NCI-H774 (cell line): ENCODE measurements at places on chromosomes 2 and 18.

DNA sequence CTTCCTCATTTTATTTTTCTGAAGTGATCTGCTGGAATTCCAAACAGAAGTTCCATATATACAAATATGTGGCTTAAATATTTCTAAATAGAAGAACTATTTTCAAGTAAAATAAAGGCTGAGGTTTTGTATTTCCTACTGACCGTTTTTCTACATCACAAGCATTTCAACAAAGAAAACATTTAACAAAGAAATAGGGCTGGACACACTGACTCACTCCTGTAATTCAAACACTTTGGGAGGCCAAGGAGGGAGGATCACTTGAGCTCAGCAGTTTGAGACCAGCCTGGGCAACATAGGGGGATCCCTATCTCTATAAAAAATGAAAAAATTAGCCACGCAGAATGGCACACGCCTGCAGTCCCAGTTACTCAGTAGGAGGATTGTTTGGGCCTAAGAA lies 44.6 kb downstream of the TANK start:
- DNase-seq: no peak

- no peak for DNase-seq
Measured at GRCh38 chr2:28185891-28186290, 206.8 kb upstream of the FOSL2 start.

DNA sequence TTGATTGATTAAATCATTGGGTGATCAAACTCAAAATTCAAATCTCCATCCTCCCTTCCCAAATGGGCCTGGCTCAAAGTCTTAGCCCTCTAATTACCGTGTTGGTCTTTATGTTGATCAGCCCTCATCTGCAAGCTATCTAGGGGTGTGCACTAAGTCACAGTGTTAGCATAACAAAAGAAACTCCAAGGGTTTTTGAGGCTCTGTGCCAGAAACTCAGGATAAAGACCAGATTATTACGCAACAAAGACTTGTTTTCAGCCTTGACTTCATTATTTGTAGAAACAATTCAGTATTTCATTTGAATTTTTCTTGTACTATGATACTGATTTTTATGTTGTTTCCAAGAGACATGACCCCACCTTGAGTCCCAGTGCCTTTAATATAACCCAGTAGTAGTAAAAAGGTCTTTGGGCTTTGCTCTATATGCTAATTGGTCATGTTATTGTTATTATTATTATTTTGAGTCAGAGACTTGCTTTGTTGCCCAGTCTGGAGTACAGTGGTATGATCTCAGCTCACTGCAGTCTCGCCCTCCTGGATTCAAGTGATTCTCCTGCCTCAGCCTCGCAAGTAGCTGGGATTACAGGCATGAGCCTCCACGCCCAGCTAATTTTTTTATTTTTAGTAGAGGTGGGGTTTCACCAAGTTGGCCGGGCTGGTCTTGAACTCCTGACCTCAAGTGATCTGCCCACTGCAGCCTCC lies 13.9 kb downstream of the PSMD14 start:
- no peak for DNase-seq

DNA sequence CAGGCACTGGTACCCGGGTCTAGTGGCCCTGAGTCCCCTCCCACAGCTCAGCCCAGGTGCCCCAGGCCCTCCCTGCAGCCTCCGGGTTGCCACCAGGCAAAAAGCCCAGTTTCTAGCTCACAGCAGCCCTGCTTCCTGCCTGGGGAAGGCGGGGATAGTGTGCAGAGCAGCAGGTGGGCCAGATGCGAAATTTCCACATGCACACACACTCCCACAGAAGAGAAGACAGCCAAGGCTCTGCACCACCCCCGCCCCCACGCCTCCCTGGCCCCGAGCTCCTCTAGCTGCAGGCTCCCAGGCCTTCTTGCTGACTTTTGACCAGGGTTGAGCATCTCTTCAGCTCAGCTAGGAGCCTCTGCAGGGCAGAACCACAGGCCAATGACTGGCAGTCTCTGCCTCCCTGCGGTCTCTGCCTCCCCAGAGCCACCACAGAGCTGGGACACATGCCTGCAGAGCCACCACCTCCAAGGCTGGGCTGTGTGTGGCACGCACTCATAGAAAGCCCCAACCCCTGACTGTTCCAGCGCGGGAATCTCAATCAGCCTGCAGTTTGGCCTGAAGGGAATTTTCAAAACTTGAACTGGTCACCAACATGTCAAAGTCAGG lies 7.2 kb downstream of the SLC66A2 start:
- DNase-seq: no peak

DNA sequence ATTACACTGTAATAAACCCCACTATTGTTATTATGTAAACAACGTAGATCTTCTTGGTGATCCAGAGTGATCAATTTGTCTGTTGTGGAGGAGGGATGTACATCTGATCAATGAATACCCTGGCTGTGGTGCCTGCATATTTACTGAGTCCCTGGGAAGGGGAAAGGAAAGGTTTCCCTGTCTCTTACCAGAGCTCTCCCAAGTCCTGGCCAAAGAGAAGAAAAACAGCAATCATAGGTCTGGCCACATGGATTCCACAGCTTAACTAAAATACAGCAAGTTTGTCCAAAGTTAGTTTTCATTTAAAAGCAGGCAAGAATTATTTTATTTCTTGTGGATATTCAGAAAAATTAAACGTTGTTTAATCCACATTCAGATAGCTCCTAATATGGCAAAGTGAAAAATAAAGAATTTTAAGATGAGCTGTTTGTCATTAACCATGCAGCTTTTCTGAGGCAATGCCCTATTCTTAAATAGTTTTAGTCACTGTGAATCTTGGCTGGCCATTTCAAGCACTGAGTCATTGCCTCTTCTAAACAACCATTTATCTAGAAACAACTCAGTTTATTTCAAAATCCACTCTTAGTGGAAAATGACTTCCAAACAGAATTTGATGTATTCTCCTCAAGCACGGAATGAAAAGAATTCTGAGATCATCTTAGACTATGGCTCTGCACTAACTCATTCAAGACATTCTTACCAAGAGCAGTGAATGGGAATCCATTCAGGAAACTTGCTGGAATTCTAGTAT lies 1004.4 kb upstream of the CDH2 start:
- DNase-seq: no peak

DNA sequence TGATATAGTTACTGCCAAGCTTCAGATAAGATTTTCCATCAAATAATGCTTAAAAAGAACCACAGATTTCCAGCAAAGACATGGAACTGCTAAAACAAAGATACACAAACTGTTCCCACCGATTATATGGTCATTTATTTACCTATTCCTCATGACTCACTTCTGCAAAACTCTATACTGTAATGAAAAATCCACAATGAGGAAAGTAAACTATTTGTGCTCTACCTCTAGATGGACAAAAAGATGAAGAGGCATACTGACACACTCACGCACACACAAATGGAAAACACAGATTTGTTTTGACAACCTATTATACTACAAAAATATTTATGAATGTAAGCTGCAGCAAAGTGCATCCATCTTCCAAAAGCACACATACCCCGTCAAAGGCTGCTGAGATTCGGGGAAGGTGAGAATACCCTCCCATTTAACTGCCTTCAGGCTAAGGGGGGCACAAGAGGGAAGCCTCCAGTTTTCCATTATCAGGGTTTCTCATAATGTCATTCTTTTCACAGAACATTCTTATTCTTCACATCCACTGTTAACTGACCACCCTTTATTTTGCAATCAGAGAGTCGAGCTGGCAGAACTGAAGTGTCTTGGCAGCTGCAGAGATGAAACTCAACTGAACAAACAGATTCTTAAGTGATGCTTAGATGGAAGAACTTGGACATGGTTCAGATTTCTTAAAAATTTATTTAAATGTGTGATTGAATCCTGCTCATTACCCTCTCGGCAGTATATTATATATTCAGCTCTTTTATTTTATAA lies 115.9 kb upstream of the TANK start:
- no peak for DNase-seq

DNA sequence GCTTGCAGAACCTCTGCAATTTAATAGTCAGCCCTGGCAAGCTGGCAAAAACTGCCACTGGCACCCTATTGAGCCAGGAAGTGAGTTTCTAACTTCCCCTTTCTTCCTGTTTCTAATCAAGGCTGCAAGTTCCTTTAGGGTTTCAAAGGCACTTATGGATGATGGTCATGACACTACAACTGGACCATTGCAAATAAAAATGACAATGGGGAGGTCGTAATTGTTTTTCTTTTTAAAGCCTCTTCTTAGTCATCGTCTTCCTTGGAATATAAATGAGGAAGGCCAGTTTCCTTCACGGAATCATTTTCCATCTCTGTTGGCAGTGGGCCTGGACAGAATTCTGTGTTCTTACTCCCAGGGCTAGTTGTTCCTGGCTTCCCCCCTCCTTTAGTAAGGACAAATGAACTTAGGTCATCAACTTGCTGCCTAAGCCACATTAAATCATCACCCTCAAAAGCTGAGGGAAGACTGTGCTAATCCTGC lies 35.8 kb downstream of the SH3RF3 start:
- DNase-seq: no peak

GRCh38 chr2:235765181-235765820 lies 271.5 kb downstream of the AGAP1 start:
- no peak for DNase-seq

DNA sequence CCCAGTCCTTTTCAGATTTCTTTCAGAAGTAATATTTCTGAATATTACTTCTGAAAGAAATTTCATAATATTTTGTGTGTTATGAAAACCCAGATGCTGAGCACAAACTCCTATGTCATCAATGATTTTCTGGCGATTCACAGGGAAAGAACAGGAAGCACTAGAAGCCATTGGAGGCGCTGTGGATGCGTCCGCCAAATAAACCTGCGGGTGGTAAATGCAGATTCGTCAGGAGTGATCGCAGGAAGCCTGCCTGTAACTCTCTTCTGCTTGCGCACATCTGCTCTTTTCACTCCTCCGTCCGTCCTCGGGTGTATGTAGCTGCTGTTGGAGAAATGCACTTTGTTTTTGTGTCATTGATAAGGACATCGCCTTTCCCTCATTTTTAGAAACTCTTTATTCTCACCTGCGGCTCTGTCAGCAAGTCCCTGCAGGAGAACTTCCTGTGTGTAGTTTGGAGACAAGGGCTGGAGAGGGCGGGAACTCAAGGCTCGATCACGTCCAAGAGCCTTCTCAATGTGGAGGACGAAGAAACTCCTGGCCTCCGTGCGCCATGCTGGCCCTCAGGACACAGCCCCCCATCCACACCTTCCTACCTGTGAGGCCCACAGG lies 483.8 kb downstream of the GALR1 start:
- peak; percentile 5 for DNase-seq

- no peak for DNase-seq
Measured at GRCh38 chr2:218329027-218329825, 27.4 kb upstream of the CATIP start.

- no peak for DNase-seq
Measured at GRCh38 chr2:240876475-240877251, 8.0 kb downstream of the AGXT start.

DNA sequence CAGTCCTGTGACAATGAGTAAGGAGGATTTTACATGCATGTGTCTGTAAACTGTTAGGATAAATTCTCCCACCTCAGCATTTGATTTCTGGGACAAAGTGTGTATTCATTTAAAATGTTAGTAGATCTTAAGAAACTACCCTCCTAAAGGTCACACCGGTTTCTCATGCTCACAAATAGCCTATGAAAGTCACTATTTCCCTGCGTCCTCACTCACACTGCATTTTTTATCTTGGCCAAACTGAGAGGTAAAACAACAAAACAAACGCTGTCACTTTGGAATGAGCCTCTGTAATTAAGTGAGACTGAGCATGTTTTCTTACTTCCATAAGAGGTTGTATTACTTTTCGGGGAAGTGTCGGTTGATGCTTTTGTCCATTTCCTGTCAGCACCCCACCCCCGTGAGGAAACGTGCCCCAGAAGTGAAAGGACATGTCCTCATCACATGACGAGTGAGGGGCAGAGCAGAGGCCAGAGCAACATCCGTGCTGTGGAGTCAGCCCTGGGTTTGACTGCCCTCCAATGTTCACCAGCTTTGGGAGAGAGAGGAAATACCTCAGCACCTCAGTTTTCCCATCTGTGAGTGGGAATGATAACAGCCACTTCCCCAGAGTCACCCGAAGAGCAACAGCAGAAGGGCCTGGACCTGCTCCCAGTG lies 3.1 kb downstream of the GYPC start:
- DNase-seq: no peak

- peak; percentile 30 for DNase-seq
Measured at GRCh38 chr2:73070643-73071359, 711 bp downstream of the SFXN5 start.

- no peak for DNase-seq
Measured at GRCh38 chr2:159891917-159892730, 94.1 kb upstream of the CD302 start.

DNA sequence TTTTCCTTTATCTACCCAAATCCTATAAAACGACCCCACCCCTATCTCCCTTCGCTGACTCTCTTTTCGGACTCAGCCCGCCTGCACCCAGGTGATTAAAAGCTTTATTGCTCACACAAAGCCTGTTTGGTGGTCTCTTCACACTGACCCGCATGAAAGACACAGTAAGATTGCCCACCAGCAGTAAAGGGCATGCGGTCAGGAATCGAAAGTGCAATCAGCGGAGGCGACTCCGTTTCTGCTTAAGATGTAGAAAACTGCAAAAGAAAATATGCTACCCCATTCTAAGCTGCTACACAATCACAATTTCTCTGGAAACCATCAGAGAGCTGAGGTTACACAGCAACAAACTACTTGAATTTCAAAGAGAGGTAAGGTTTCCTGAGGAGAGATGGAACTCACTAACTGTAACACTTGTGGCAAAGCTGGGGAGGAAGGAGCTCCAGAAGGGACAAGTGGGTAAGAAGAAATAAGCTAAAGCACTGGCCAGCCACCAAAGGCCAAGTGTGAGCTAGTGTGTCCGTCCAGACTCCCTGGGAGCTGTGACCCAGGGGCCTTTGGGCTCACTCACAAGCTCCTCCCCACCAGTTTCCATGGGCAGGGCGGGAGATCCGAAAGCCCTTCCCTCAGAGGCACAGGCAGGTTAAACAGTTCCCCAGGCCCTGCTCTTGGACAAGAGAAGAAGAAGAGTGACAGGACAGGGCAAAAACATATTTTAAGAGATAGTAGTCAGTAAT lies 72.8 kb upstream of the TGFA start:
- DNase-seq: no peak

DNA sequence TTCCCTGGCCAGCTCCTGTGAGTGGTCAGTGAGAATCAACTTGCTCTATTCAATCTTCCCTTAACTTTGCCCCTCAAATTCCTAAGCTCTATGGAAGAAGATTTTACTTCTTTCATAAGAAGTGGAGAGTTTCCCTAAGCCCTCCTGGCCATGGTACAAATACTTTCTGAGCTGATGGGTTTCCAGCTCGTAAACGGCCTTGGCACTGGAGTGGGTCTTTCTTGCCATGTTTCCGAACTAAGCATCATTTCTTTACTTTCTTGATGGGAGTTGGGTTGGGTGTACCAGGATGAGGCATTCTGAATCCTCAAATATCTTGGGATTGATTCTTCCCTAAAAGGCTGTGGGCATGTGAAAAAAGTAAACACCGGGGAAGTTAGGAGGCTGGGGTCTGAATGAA lies 72.5 kb downstream of the ACKR3 start:
- DNase-seq: no peak

GRCh38 chr18:371609-371982 lies 103.7 kb upstream of the THOC1 start:
- DNase-seq: no peak

DNA sequence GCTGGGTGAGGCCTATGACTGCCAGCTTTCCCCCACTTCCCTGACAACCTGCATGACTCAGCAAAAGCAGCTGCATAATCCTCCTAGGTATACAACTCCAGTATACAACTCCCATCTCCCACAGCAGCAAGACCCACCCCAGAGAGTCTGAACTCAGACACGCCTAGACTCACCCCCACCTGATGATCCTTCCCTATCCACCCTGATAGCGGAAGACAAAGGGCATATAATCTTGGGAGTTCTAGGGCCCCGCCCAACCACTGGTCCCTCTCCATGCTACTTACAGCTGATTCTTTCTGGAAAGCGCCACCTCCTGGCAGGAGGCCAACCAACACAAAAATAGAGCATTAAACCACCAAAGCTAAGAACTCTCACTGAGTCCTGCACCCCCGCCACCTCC lies 296.5 kb downstream of the DCC start:
- DNase-seq: no peak
